HFF-Myc (cell line): ENCODE measurements at places on chromosomes 16 and 17.

DNA sequence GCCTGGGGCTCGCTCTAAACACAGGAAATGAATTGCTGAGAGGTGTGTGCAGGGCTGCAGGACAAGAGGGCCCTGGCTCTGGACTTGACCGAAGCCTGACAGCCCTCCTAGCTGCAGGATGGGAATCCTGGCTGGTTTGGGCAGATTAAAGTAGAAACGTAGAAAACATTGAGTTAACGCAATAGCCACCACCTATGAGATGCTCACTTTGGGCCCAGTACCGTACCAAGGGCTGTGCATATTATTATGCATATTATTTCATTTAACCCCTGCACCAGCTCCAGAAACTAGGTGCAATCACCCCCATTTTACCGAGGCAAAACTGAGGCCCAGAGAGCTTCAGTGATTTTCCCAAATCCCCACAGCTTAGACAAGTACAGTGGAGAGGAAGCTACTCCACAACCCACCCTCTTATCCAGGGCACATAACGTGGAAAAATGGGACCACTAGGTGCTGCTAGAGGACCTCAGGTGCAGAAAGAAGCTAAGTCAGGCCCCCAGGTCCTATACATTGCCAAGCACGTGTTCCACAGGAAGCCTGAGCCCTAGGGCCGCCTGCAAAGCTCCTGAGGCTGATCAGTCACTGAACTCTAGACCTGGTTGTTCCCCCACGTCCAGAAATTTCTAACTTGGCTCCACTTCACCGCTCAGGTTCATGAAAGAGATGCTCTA, 79.2 kb downstream of the MYH11 start:
- DNase-seq: peak; percentile 42

GRCh38 chr17:40551879-40552768, 13.1 kb downstream of the CCR7 start:
- no peak for DNase-seq

DNA sequence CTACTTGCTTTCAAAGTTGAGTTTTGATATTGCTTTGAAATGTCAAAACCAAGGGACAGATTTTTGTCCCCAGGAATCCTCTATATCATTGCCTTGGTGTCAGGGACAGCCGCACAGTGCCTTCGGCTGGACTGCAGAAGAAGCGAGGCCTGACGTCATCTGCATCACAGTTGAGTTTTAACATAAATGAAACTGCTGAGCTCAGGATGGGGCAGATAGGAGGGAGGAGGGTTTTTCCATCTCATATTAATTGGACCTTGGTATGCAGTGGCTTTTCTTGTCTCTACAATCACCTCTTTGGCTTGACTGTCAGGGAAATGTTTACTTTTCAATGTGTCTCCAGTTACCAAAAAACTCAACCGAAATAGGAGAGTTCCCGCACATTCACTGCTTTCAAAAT, 111.3 kb downstream of the AATF start:
- no peak for DNase-seq

DNA sequence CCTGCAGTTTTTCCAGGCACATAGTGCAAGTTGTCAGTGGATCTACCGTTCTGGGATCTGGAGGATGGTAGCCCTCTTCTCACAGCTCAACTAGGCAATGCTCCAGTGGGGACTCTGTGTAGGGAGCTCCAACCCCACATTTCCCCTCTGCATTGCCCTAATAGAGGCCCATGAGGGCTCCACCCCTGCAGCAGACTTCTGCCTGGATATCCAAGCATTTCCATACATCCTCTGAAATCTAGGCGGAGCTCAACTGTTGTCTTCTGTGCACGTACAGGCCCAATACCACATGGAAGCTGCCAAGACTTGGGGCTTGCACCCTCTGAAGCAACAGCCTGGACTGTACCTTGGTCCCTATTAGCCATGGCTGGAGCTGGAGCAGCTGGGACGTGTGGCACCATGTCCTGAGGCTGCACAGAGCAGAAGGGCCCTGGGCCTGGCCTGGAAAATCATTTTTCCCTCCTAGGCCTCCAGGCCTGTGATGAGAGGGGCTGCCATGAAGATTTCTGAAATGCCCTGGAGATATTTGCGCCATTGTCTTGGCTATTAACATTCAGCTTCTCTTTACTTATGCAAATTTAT, 10.9 kb upstream of the MILR1 start:
- DNase-seq: no peak

GRCh38 chr16:82738699-82739098, 111.9 kb downstream of the CDH13 start:
- DNase-seq: no peak

GRCh38 chr17:18848501-18848900, 9.4 kb upstream of the PRPSAP2 start:
- no peak for DNase-seq

DNA sequence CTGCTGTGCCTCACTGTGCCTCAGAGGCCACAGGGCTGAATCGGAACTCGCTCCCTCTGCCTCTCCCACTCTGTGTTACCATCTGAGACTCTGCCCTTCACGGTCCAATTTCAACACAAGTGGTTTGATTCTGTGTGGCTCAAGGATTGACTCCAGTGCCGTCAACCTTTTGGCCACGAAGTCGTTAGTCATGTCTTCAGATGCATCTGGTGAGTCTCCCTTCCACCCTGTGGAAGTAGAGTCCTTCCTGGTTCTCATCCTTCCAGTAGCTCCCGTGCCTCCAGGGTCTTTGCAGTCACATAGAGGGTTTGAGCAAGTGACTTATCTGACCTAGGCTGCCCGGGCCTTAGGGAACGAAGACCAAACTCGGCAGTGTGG, 51.2 kb downstream of the PGS1 start:
- DNase-seq: no peak

DNA sequence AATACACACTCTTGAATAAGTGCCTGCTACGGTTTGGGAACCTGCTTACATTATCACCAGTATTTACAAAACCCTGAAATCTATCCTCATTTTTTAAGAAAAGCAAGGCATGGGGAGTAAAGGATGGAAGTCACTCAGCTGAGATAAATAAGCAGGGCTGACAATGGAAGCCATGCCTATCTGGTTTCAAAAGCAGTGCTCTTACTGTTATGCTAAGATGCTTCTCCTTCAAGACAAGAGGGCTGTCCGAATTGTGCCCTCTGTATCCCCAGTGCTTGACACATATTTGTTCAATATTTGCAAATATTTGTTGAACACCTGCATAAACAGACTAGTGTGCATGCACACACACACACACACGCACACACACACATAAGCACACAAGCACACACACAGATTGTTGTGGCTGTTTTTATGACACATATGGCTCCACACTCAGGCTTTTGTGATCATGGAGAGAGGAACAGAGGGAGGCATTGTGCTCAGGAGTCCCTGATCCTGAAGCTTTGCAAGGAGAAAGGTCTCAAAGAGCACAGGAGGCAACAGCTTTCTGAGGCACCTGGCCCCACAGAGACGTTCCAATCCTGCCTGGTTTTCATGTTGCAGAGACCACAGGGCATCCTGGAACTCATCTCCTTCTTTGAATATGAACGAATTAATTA, 401.6 kb upstream of the CDH11 start:
- no peak for DNase-seq

DNA sequence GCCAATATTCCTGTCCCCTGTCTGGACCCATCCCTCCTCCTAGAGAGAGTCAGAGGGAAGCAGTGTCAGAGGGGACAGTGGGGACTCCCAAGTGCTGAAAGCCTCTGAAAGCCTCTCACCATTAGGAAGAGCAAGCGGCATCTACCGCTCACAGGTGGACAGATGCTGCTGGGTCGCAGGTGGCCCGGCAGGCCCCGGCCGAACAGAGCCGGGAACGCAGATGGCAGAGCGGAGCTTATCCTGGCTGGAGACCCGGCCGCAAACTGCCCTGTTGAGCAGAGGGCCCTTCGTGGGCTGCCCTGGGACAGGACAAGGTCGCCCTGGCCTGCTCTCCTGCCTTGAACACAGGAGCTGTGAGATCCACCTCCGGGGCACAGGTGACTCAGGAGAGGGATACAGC, 23.0 kb upstream of the NAT9 start:
- no peak for DNase-seq

DNA sequence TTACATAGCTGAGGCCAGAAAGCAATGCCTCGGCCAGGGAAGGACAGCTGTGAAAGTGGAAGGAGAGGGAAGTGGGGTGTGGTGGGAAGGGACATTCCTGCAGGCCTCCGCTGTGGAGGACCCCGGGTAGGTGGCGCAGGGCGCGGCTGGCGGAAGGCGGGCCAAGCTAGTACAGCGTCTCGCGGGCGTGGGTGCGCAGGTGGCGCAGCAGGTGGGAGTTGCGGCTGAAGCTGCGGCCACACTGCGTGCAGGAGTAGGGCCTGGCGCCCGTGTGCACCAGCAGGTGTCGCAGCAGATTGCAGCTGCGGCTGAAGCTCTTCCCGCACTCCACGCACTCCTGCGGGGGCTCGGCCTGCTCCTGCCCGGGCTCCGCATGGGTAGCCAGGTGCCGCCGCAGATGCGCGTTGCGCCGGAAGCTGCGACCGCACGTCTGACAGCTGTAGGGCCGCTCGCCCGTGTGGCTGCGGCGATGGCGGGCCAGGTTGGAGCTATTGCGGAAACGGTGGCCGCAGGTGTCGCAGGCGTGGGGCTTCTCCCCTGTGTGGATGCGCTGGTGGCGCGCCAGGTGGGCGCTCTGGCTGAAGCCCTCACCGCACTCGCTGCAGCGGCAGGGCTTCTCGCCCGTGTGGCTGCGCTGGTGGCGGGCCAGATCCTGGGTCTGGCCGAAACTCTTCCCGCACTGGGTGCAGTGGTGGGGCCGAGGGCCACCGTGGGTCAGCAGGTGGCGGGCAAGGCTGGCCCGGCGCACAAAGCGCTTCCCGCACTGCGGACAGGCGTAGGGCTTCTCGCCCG, 10.0 kb downstream of the ZSCAN10 start:
- no peak for DNase-seq
